Fibroblast of pulmonary artery (primary cell): ENCODE measurements at places on chromosomes 12 and 14.

DNA sequence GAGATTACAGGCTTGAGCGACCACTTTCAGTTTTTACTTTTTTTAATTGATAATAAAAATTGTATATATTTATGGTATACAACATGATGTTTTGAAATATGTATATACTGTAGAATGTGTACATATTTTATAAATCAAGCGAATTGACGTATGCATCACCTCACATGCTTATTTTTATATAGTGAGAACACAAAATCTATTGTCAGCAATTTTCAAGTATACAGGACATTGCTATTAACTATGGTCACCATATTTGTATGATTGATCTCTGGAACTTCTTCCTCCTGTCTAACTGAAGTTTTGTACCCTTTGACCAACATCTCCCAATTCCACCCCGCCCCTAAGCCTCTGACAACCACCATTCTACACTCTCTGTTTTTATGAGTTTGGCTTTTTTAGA lies 56.3 kb upstream of the KICS2 start:
- no peak for DNase-seq

DNA sequence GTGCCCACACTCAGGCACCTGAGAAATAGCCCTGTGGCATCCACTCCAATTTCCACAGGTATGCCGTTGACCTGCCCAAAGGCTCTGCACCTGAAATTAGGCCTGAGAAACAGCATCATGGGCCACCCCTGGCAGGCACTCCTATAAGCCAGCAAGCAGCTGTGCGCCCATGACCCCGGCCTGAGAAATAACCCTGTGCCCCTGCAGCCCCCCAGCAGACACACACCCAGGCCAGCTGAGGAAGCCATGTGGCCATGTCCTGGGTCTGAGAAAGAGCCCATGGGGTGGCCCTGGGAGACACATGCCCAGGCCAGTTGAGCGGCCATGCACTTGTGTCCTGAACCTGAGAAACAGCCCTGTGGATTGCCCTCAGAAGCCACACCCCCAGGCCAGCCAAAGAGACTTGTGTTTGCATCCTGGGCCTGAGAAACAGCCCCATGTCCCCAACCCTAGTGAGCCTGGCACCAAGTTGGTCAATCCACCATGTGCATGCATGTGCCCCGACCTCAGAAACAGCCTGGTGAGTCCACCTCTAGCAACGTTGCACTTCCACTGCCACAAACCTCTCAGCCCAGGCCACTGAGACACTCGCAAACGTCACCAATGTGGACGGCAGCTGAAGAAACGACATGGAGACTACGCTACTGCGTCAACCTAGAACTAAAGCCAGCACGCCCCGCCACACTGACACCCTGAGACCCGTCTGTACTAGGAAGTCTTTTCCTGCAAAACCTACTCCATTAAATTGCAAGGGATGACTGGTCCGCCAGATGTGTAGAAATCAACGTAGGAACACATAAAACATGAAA lies 411.9 kb downstream of the TMEM121 start:
- DNase-seq = no peak

GRCh38 chr12:122730215-122731014 lies at the start of gene HCAR1:
HCAR1 (minus strand) TSS chr12:122730844; CDS start chr12:122730339, 505 bp downstream.
- DNase-seq = peak; percentile 25

GRCh38 chr12:2289525-2289924 lies 236.7 kb downstream of the CACNA1C start:
- DNase-seq = no peak

DNA sequence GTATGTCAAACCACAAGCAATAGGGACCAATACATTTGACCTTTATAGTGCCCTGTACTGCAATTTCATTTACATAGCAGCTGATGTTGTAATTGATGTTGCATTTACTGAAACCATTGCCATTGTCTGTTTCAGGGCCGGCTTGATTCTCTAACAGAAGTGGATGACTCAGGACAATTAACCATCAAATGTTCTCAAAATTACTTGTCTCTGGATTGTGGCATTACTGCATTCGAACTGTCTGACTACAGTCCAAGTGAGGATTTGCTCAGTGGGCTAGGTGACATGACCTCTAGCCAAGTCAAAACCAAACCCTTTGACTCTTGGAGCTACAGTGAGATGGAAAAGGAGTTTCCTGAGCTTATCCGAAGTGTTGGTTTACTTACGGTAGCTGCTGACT lies 216.0 kb downstream of the AKAP6 start:
- no peak for DNase-seq

GRCh38 chr12:100745378-100746071 lies 49.1 kb upstream of the ANO4 start:
- DNase-seq = no peak

GRCh38 chr12:11778713-11779685 lies 129.5 kb downstream of the ETV6 start:
- peak; percentile 93 for DNase-seq

- DNase-seq = no peak
Measured at GRCh38 chr14:74462993-74463392, 30.1 kb downstream of the NPC2 start.

GRCh38 chr12:89091293-89091841 lies 260.9 kb downstream of the DUSP6 start:
- DNase-seq = no peak

DNA sequence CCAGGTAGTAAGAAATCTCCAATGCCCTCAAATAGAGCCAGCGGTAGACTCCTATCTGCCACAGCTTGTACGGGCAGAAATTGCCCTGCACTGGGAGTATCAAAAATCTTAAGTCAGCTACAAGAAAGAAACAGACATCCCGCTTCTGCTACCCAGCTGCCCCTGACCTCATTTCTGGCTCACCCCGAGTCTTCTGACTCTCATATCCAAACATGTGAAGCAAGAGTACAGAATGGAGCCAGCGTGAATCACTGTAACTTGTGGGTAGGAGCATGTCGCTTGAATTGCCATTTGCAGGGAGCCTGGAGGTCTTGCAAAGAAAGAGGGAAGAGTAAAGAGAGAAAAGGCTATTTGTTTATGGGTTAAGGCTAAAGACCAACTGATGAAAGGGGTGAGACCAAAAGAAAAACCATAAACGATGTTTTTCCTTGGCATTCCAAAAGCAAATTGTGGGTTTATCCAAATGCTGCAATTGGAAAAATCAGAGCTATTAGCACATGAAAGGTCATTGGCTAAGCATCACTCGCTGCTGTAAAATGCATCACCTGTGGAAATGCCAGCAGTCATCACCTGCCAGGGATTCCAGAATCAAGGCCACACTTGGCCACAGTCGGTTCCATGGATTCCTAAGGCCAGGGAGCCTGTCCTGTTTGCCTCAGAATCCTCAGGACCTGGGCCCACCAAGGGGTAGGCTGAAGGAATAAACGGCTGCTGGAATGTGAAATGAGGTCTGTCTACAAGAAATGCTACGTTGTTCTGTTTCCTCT lies 86.6 kb downstream of the FOXN3 start:
- DNase-seq = peak; percentile 73

- DNase-seq = no peak
Measured at GRCh38 chr12:28709986-28710685, 438.9 kb upstream of the FAR2 start.

GRCh38 chr14:76597387-76597786 lies 163.9 kb upstream of the VASH1 start:
- no peak for DNase-seq

GRCh38 chr12:90484094-90484493 lies 470.9 kb downstream of the CCER1 start:
- DNase-seq = no peak

GRCh38 chr12:78963439-78964227 lies 99.1 kb downstream of the SYT1 start:
- peak; percentile 24 for DNase-seq

DNA sequence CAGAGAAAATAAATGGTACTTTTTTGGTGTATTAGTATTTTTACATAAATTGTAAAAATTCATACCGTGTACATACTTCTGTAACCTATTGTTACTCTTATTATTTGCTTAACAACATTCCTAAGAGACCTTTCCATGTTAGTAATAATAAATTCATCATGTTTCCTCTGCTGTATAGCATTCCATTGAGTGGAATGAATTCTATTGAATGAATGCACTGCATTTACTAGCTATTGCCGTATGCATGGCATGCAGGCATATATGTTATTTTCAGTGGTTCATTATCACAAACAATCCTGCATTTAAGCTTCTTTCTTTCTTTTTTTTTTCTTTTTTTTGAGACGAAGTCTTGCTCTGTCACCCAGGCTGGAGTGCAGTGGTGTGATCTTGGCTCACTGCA lies 137.6 kb upstream of the TBX3 start:
- no peak for DNase-seq

- no peak for DNase-seq
Measured at GRCh38 chr14:58299401-58300330, 1.3 kb downstream of the ARID4A start.

DNA sequence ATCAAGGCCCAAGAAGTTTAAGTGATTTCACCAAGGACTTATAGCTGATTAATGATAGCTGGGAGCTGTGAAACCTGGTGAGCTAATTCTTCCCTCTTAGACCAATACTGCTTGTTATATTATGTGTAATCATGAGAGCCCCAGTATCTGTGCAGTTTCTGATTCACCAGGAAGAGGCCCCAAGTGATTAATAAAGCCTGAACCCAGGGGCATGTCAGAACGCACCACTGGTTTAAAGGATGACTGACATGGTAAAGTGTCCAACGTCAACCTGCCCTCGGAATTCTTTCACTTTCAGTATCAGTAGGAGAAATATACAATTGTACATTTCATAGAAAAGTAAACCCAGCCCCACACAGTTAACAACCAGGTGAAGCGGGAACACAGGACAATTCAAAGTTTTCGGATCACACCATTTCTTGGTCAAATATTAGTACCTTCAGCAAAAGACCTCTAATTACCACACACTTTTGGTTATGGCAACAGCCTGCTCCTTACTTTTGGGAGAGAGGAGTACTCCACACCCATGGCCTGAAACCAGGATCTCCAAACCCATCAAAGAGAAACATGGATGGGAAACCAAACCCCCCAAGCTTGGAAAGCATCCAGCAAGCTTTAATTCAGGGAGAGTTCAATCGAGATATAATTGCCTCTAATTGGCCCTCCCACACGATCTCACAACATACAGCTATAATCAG lies 28.5 kb downstream of the TMCC3 start:
- peak; percentile 23 for DNase-seq

- no peak for DNase-seq
Measured at GRCh38 chr14:102568115-102568614, 24.3 kb upstream of the RCOR1 start.

- DNase-seq = peak; percentile 88
Measured at GRCh38 chr12:25959071-25959961, 834 bp downstream of the RASSF8 start.
